ENCODE measurements at places on chromosomes 2 and 18. TPM values are rescaled to one million over a fixed set of nuclear protein-coding genes. Genes with fewer than 3 reads are reported as not detected.

BUB1 gene
- 0.17 TPM for total RNA-seq

CERKL gene
- total RNA-seq, result not detected

ZNF385B gene
- 18.1 TPM for total RNA-seq

AMER3 gene
- not detected for total RNA-seq

ZFAND2B gene
- 25.1 TPM for total RNA-seq

SDC1 gene
- 0.13 TPM for total RNA-seq

POTEI gene
- not detected for total RNA-seq

CPLX4 gene
- total RNA-seq, result not detected

RUFY4 gene
- not detected for total RNA-seq

GALNT3 gene
- total RNA-seq, result not detected

DNA sequence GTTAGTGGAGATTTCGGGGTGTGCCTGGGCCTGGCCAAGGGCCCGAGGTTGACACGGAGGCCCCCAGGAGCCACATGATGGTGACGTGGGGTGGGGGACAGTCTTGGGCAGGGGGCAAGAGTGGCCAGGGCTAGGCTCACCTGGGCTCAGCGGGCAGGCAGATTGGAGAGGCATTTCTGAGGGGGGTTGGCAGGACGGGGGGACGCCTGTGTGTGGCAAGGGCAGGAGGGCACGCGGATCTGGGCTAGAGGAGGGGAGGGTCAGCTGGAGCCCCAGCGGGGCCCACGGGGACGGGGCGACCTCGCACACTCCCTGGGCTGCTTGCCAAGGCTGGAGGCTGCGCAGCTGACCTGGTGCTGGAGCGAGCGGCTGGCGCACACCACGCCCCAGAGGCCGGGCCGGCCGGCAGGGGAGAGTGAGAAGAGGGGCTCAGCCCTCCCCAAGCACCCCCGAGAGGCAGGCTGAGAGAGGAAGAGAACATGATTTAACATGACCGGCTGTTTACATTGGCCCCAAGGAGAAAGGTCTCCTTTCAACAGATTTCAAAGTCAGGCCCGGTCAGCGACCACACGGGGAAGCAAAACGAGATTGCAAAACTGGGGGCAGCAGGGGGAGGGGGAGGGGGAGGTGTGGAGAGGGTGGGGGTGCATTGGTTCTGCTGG, 38.0 kb upstream of the SNED1 start:
- DNase-seq, result peak; percentile 70

- no peak for DNase-seq
Measured at GRCh38 chr2:604854-605524, 72.2 kb downstream of the TMEM18 start.

- no peak for DNase-seq
Measured at GRCh38 chr2:194301946-194302345, 1355.1 kb upstream of the SLC39A10 start.

DNA sequence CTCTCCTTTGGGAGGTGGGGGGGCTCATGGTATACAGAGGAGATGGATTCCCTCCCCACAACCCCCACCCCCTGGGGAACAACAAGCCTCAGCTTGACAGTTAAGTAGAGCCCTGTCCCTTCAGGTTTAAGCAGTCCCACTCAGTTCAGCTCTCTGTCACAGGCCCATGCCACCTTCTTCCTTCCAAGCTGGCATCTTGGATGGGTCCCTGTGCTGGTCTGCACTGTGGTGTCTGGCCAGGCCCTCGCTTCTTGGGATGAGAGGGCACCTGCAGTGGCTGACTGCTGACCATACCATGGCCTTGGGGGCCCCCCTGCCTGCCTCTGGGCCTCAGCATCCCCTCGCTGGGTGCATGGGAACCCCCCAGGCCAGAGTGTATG, 20.4 kb upstream of the GPR17 start:
- no peak for DNase-seq

- no peak for DNase-seq
Measured at GRCh38 chr18:64806691-64807090, 657.8 kb upstream of the LINC00305 start.

DNA sequence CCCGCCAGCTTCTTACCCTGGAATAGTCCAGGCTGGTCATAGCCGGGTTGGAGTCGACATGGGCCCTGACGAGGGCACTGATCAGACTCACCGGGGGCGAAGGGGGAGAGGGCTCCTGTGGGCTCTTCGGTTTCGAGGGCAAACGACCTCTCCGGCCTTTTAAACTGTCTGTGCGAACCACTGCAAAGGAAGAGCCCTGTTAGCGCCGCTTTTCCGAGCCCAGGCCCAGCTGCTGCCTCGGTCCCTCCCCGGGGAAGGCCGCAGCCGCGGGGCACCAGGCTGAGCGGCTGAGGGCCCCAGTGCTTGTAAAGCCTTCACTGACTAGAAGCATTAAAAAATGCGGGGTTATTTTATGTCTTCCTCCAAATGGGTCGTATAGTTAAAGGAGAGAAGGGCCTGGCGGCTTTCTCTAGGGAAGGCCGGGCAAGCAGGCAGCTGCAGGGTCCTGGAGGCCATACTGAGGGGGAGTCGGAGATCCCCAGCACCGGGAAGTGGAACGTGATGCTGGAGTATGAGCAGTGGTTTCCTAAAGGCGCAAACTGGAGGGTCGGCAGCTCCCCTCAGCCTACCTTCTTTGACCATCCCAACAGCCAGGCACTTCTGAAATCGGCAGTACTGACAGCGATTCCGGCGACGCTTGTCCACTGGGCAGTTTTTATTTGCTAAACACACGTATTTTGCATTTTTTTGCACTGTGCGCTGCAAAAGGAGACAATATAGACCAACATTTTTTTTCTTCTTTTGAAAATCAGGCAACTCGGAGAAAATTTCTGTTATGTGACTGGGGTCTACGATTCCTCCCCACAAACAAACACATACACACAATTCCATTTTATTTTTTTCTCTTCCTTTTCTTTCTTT, 4.5 kb downstream of the NR4A2 start:
- no peak for DNase-seq

GRCh38 chr18:37527395-37527794, 38.2 kb downstream of the CELF4 start:
- no peak for DNase-seq

DNA sequence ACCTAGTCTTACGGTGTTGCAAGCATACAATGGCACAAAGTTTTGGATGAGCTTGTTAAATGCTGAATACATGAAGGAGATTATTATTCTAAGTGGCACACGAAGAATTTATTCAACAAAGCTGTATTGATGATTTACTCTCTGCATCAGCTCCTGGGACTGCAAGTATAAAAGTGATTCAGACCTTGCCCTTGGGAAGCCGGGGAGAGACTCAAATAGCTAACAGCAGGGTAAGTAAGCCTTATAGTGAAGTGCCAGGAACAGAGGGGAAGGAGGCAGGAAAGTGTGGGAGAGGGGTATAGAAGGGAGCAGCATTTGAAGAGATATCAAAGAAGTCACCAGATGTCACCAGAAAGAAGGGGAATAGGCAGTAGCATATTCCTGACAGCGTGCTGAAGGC, 115.4 kb downstream of the MCFD2 start:
- DNase-seq, result no peak

- DNase-seq, result no peak
Measured at GRCh38 chr2:42838133-42838532, 45.8 kb upstream of the HAAO start.

GRCh38 chr18:30971338-30971956, 71.1 kb downstream of the DSC3 start:
- DNase-seq, result no peak

DNA sequence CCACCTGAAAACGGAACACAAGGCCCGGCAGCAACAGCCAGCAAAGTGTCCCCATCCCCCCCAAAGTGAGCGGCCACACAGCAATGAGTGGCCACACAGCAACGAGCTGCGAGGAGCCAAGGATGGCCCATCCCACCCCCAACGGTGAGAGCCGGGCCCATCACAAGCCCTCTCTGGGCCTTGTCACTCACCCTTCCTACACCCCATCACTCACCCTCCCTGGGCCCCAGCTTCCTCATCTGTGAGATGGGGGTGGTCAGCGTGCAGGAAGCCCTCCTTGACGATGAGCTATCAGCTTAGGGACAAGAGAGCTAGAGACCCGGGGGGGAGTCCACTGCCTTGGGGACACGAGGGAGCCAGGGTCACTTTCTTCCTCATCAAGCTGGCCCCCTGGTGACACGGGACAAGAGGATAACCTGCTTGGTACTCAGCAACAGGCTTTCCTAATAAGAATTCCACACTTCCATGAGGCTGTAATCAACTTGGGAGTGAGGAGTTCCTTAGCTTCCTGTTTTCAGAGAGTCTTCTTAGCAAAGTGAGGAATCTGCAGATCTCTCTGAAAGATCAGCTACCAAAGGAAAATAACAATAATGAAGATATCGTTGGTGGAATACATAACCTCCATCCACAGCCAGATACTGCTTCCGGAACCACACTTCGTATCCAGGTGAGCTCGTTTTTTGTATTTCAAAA, 92.8 kb downstream of the HDAC4 start:
- peak; percentile 42 for DNase-seq

- DNase-seq, result no peak
Measured at GRCh38 chr2:128612628-128613027, 294.0 kb upstream of the HS6ST1 start.

GRCh38 chr2:99425022-99425421, 64.8 kb downstream of the REV1 start:
- no peak for DNase-seq

DNA sequence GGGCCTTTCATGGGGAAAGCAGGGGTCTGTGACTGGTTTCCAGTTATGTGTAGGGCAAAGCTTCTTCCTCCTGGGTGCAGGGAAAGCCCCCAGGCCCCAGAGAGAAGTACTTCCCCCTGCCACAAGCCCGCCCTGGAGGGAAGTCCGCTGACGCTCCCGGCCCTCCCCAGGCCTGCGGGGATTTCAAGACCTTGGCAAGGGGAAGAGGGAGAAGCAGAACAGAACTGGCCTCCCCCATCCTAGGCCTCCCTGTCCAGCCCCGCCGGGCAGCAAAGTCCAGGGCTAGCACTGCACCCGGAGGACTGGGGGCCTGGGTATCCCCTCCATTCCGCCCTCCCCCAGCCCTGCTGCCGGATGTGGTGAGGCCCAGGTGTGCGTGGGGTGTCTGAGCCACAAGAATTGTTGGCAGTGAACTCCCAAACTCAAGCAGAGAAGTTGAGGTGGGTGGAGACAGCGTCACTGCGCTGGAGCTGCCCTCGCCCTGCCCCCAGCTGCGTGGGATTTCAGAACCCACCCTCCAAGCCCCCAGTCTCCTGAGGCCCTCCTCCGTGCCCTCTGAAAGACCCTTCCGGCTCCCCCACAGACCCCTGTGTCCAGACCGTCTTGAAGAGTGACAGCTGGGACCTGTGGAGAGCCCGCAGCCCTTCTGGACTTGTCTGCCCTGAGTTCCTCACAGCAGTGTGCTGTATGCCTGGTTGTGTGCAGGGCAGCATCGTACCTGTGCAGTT, 1.1 kb upstream of the DUSP2 start:
- peak; percentile 66 for DNase-seq

- DNase-seq, result no peak
Measured at GRCh38 chr2:122031544-122032263, 276.3 kb downstream of the TSN start.

DNA sequence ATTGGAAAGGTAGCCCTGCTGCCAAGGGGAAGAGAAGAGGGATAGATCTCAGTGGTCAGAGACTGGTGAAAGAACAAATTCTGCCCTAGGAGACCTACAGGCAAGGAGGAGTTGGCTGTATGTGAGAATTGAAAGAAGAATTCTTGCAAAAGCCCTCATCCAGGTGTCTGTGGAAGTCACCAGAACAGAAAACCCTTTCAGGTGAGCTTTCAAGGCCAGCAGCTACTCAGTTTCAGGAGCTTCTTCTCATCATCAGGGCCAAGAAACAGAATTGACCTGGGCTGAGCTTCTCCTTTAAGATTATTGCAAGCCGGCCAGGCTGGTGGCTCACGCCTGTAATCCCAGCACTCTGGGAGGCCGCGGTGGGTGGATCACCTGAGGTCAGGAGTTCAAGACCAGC, 110.2 kb downstream of the CDK15 start:
- no peak for DNase-seq

GRCh38 chr2:42908518-42909200, 116.3 kb upstream of the HAAO start:
- DNase-seq, result no peak

GRCh38 chr2:95026471-95027368, 1.2 kb downstream of the MAL start:
- DNase-seq, result no peak

DNA sequence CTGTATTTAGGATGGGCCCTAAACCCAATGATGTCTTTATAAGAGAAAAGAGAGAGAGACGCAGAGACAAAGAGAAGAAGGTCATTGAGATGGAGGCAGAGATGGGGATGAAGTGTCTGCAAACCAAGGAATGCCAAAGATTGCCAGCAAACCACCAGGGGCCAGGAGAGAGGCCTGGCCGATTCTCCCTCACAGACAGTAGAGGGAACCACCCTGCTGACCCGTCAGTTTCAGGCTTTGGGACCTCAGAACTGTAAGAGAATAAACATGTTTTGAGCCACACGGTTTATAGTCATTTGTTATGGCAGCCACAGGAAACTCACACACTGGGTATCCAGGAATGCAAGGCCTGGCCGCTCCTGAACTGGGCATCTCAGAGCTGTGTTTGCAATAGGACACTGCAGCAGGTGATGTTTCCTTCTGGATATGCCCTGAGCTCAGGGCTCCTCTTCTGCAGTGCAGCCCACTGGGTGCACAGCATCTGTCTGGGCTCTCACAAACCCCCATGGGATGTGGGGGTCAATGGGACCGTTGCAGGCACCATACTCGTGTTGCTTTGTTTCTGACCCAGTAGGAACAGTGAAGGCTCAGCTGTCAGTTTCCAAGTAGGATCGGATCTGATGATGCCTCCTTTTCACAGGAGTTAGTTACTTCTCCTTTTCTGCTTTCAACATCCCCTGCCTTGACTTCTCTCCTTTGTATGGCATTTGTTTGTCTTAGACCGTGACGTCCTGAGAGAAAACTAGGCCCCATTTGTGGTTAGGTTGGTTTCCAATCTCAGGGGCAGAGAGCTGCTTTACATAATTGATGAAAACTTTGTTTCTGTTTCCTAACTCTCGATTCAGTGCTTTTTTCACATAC, 20.8 kb downstream of the PTPN18 start:
- DNase-seq, result no peak

DNA sequence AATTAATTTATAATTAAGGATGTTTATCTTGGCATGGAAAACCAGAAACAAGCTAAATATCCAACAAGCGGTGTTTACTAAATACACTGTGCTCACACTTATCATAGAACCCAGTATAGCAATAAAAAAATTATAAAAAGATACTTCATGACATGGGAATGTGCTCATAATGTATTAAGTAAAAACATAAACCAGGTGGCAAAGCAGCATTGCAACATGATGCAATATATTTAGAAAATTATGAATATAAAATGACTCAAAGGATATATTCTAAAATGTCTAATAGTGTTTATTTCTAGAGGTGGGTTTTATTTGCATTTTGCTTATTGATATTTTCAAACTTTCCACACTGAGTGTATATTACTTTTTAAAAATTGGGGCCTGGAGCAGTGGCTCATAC, 84.4 kb upstream of the ATL2 start:
- DNase-seq, result no peak

DNA sequence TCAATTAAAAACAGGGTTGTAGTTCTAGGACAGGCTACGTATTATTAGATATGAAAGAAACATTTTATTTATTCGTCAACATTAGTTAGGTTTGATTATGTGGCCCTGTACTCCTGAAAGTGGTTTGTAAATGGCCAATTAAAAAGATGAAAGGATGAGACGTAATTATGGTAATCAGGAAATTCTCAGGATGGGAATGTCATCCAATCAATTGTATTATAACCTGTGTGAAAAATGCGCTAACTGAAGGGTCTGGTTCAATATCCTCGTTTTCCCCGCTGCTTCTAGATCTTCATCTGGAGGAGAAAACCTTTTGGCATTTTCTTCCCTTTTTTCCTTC, 5.6 kb upstream of the C18orf32 start:
- DNase-seq, result no peak

Measured in psoas muscle (tissue), 8 donors.